ENCODE measurements at places on chromosomes 5 and 9.

GRCh38 chr5:40623480-40624420 lies 56.0 kb upstream of the PTGER4 start:
- DNase-seq: peak; percentile 76

GRCh38 chr5:145587710-145588109 lies 247.4 kb downstream of the PRELID2 start:
- DNase-seq: no peak

DNA sequence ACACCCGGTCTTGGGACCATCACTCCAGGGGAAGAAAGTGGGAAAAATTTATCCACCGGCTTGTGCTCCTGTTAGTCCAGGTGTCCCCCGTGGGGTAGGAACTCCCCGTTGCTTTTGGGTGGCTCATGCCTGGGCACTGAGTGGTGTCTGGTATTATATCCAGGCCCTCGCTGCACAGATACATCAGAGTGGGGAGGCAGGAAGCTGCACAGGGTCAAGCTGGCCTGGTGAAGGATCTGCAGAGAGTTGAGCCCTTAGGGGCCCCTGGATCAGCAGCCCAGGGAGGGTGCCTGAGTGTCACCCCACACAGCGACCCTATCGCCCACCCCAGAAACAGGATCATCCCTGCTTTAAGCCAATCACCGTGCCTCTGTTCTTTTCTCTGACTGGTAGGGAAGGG lies 24.4 kb upstream of the COL5A1 start:
- no peak for DNase-seq

- DNase-seq: no peak
Measured at GRCh38 chr5:154092356-154093141, 53.8 kb downstream of the MFAP3 start.

DNA sequence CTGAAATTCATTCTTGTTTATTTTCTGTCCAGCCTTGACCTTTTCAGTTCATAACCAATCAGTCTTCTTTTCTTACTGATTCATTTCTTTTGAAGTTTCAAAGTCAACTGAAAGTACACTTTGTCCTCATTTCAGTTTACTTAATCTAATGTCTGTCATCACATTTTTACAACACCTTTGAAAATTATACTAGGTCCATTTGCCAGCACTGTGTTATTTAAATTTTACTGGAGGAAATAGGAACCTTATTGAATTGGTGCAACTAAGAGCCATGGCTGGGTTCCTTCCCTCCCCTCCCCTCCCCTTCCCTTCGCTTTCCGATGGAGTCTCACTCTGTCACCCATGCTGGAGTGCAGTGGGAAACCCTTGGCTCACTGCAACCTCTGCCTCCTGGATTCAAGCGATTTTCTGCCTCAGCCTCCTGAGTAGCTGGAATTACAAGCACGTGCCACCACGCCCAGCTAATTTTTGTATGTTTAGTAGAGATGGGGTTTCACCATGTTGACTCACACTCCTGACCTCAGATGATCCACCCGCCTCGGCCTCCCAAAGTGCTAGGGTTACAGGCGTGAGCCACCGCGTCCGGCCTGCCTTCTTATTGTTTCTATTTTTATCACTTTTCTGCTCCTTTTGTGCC lies 6.3 kb downstream of the RMI1 start:
- peak; percentile 32 for DNase-seq

Data from CD4-positive, alpha-beta T cell treated with Interleukin-4 for 4 hours (primary cell).